NCI-H1092 (cell line): ENCODE measurements at places on chromosomes 11 and 22.
A peak's percentile ranks its signal among the peaks of the same experiment; 100 is the strongest.

DNA sequence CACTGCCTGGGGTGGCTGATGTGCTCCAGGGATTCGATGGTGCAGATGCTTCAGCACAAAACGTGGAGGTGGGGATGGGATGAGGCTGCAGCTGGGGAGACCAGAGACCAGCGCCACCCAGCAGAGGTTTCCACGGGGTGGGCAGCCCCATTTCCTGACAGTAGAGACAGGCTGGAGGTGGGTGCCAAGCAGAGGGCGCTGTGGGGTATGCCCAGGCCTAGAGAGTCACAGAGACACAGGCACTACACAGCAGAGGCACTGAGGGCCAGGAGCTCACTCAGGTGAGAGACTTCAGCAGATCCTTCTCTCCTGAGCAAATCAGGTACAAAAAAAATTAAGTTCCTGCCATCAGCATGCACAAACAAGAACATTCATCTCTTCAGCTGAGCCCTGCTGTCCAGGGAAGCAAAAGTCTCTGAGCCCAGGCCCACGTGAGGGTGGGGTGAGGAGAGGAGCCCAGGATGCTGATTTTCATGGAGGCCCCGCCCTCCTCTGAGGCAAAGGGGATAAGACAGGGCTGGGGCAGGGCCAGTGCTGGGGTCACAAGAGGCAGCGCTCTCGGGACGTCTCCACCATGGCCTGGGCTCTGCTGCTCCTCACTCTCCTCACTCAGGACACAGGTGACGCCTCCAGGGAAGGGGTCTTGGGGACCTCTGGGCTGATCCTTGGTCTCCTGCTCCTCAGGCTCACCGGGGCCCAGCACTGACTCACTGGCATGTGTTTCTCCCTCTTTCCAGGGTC, 53.1 kb downstream of the GGTLC2 start:
- DNase-seq, result no peak

- DNase-seq, result no peak
These were observed 97.4 kb downstream of the CHST1 start for GRCh38 chr11:45568049-45568448.

DNA sequence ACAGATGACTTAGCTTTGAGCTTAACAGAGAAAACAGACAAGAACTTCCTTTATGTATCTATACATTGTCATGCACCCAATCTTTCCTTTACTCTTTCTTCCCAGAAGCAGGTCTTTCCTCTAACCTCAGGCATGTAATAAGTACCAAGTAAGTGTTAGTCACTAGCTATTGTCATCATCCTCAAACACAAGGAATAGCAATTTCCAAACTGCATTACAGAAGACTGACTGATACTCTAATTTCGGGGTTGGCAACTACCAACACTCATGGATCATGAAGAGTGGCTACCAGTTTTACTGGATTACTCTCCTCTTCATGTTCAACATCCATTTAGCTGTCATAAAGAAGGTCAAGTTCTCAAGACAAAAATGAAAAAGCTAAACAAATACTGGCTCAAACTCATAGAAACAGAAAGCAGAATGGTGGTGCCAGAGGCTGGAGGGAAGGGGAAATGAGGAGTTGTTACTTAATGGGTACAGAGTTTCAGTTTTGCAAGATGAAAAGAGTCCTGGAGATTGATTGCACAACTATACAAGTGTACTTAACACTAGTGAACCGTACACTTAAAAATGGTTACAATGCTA, 111.6 kb downstream of the SIK3 start:
- DNase-seq, result no peak

DNA sequence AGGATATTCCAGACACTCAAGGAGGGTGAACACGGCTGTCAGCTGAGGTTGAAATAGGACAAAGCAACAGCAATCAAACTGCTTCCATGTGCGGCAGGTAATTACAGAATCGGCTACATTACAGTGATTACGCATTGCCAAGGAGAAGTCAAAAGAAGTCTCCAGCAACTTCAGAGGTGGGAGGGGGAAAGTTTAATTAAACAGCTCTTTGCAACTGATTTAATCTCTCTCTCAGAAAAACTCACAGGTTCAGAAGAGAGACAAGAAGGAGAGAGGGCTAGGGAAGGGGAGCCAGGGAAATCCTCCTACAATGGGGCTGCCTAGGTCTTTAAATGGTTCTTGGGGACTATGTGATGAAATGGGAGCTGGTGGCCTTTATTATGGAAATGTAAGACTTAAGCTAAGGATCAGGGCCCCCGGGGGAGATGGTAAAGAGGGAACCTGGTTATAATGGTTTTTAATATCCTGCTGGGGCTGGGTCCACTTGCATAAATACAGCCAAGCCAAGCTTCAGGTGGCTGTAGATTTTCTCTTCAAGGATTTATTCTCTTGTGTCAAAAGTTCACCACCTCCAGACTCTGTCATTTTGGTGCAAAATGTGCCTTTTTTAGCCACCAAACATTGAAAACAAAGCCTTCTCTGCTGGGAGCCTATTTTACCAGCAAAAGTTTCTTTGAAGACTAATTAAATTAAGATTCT, 354.7 kb upstream of the NARS2 start:
- no peak for DNase-seq

DNA sequence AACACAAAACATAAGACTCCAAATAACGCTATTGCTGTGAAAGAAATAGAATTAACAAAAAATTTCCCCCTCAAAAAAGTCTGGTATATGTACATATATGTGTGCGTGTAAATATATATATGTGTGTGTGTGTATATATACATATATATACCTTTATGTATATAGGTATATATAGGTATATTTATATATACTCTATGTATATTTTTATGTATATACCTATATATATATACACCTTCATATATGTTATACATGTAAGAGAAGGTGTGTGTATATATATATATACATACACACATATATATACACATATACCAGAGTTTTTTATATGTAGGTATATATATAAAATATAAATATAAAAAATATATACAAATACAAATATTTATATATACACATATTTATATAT, 199.2 kb downstream of the RAB38 start:
- DNase-seq, result no peak

DNA sequence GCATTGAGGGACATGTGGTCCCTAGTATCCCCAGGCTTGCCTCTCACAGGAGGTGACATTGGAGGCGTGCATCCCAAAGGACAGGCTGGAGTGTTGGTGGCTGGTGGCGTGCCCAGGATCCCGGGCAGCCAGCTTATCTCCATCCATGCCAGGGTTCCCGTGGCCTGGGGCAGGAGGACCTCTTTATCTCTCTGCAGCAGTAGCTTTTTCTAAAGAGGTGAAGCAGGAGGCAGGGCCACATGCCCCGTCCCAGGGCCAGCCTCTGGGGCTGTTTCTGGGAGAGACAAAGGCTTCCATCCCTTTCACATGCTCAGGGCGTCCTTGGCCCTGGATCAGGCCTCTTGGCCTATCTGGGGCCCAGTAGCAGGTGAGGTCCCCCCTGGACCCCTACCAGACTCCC, 19.7 kb downstream of the PARVG start:
- DNase-seq, result no peak

DNA sequence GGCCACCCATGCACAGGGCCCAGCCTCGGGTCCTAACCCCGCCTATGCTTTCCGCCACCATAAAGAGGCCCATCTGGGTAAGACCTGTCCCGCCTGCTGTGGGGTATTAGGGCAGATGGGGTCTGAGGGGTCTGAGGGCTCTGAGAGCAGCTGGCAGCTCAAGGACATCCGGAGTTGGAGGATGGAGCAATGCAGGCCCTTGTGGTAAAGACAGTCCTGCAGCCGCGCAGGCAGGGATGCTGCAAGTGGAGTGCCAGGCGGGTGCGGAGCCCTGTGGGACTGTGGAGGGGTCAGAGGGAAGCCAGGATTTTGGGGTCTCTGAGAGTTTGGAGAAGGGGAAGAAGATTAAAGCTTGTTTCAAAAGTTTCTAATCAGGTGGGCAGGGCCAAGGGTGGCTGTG, 81.3 kb upstream of the PITPNB start:
- no peak for DNase-seq

DNA sequence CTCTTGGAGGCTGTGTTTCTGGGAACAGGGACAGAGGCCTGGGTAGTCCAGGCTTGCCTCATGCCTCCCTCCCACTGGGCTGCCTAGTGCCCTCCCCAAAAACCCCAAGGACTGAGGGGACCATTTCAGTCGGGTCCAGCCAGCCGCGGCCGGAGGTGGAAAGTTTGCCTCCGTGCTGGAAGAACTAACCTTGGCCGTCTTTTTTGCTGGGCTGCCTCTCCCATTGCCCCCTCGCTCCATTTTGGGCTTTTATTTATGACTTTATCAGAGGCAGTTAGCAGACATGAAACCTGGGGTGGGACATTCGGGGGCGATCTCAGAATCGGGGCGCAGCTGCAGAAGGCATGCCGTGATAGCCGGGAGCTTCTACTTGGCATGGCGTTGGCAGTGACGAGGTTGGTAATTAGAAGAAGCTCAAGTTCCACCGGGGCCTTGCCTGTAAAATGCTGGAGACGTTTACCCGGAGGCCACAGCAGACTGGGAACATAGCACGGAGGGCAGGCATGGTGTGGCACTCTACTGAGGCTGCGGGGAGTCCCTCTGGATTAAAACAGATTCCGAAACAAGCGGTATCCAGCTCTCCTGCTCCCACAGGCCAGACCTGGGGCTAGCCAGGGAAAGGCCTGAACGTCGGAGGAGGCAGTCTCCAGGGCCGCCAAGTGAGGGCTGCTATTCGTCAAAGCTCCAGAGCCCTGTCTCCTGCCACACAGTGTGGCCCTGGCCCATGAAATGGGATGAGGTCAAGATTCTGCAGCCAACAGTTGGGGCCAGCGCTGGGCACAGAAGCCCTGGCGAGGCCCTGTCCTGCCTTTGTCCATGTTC, 76.4 kb upstream of the PPARA start:
- DNase-seq, result no peak

GRCh38 chr11:1746956-1747752, 3.2 kb downstream of the IFITM10 start:
- DNase-seq, result no peak

DNA sequence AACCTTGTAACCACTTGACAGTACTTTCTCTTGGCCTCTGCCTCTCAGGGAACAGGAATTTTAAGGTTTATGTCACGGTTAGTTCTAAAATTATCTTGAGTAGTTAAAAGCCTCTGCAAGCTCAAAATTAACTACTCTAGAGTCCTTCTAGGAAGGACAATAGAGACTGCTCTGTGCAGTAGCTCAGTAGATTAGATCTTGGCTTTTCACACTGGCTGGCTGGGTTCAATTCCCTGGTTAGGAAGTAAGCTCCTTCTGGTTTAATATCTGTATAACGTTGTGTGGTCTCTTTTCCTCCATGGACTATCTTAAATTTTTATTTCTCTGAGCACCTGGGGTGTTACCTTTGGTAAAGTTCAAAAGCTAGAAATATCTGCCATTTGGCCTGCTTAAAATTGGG, 109.2 kb downstream of the AASDHPPT start:
- DNase-seq, result no peak

DNA sequence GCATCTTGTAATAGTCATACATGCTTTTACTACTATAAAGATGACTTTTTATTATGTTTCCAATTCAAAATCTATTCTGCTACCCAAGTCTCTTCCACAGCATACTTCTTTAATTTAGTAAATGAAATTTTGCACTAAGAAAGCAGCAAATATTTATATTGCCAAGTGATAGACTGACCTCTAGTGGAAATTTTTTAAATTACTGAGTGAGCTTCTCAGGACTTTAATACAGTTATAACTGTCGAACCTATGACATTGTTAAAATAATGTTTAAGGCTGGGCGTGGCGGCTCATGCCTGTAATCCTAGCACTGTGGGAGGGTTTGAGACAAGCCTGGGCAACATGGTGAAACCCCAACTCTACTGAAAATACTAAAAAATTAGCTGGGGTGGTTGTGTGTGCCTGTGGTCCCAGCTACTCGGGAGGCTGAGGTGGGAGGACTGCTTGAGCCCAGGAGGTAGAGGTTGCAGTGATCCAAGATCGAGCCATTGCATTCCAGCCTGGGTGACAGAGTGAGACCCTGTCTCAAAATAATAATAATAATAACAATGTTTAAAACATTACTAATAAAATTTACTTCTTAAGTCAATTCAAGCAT, 27.3 kb downstream of the STK33 start:
- peak; percentile 48 for DNase-seq

- DNase-seq, result peak; percentile 34
These were observed 25.7 kb downstream of the TTC12 start for GRCh38 chr11:113339929-113340589.

DNA sequence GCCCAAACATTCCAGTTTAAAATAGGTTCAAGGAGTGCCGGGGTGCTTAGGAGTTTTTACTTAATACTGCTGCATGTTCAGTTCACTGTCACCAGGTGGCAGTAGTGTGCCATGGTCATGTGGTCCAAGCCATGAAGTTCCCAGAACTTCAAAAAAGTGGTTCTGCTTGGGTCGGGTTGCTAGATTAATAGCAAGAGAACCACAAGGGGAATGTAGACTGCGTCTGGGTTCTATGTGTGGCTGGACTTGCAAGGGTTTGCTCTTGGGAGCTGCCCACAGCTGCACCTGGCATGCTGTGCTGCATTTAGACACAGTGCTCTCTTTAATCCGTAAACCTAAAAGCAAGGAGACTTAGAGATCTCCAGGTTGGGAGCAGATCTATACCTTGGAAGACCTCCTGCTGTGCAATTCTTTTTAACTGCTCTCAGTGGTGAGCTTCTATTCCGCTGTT, 6.5 kb upstream of the SPON1 start:
- peak; percentile 13 for DNase-seq

DNA sequence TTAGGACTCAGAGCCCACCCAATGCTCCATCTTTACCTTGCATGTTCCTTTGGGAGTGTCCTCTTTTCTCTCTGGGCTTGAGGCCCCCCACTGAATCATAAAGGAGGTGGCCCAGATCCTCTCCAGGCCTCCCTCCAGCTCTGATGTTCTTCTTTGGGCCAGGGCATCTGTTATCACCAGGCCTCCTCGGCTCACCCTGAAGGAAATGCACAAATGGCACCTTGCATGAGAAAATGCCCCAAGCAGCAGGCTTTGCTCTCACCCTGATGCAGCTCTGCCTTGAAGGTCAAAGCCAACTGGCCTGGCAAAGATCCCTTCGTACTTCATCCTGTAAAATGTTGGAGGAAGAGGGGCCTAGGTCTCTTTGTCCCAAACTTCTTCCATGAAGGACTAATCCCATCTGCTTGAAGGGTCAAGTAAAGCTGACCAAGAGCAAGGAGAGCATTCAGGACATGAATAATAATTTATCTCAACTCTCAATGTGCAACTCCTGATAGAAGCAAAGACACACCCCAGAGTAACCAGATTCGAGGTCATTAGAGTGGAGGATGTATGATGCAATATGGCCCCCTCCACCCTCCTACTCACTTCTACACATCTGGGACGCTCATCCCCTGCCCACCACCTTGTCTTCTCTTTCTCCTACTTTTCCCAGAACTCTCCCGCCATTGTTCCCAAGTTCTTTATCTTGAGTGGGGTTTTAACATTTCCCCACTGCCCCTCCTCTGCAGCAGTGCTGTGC, 9.5 kb downstream of the APOL6 start:
- DNase-seq, result no peak

GRCh38 chr11:99803501-99803900, 782.8 kb downstream of the CNTN5 start:
- DNase-seq, result no peak

DNA sequence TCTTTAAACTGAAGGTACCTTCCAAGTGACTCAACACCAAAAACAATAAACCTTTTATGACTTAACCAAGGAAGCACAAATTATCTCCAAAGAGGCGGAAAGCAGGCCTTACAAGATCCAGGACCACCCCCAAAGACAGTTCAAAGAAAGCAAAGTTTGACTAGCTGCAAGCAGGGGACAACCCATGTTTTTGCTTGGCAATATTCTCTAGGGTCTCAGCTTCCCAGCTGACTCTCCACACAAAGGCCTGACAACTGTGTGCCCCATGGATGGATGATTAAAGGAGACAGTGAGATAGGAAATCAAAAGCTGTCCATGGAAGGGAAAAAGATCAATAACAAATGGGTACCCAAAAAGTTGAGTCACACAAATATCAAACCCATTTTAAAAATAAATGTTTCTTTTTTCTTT, 232.2 kb downstream of the DDX10 start:
- DNase-seq, result no peak
